ENCODE measurements at places on chromosomes 4 and X. TPM values are rescaled to one million over a fixed set of nuclear protein-coding genes. Genes with fewer than 3 reads are reported as not detected.

SYNPO2 gene
- polyA plus RNA-seq = 12.9 TPM

ATP11C gene
- polyA plus RNA-seq = 31.9 TPM

CCNB3 gene
- 1.7 TPM for polyA plus RNA-seq

- DNase-seq = peak; percentile 85
Observed at GRCh38 chr4:73573794-73574528, 46.3 kb downstream of the RASSF6 start.

DNA sequence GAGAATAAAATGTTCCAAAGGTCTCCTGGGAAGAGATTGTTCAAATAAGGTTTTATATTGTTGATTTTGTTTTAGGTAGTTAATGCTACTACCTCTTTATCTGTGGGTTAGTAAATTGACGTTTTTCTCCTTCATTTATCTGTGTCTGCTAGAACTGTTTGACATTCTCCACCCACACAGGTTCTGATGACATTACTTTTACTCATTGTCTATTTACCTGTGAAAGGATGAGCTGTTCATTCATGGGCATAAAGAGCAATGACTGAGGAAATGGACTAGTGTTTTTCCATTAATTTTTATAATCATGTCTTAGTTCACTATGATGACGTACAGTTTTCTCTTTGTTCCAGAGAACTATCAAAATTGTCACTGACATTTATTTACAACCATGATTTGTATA, 75.6 kb downstream of the CPE start:
- DNase-seq = no peak

TMEM255A gene
- 0.25 TPM for polyA plus RNA-seq

GRCh38 chr4:188145601-188146000, 6.4 kb downstream of the TRIML1 start:
- no peak for DNase-seq

- no peak for DNase-seq
Observed at GRCh38 chr4:18388039-18388438, 366.5 kb upstream of the LCORL start.

GRCh38 chr4:56222514-56222913, 164.8 kb downstream of the AASDH start:
- no peak for DNase-seq

- DNase-seq = no peak
Observed at GRCh38 chrX:28498658-28499057, 88.6 kb upstream of the IL1RAPL1 start.

GRCh38 chr4:161496-162284, 37.4 kb downstream of the ZNF718 start:
- no peak for DNase-seq

DNA sequence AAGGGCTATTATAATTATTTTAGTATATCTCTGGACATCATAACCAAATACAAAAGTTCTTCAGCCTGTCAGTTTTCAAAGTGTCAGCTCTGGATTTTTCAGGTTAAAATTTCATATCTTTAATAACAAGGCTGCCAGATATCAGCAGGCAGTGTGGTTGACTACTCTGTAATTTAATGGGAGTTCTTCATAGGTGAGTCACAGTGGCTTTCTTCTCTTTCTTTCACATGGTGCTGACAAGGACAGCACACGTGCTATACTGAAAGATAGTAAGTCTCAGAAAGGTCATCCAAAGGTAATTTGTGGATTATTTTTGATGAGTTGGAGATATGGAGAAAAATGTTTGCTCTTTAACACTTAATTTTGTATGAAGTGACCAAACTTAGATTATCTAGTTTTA, 43.2 kb downstream of the GALNT7 start:
- no peak for DNase-seq

SMIM10L2A gene
- 12.8 TPM for polyA plus RNA-seq

DNA sequence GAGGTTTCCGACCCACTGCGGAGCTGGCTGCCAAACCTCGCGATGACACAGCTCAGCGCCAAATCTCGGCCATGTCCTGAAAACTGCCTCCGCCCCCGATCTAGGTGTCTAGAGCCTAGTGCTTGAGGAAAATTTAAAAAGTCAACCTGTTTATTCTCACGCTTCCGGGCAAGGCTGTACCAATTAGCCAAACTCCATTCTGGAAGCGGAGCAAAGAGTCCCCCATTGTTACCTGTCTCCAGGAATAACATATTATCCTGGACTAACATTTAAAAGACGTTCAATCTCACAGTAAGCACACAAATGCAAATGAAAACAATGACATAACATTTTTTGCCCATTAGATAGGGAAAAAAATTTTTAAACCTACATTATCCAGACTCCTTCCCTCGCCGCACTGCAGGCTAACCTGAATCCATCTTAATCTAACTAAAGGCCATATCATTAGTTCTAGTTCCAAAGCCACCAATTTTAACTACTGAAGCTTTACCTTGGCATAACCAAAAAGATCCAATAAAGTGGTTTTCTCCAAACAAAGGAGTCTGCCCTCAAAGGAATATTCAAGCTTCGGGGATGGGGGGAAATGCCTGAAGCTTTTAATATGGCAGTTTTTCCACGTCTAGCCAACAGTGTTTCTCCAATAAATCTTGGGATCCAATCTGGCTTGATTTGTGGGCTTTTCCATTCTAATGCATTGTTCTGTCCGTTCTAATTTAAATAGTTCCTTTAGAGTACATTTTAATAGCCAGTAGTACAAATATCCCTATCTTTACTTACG, 1.9 kb downstream of the HUWE1 start:
- DNase-seq = no peak

DNA sequence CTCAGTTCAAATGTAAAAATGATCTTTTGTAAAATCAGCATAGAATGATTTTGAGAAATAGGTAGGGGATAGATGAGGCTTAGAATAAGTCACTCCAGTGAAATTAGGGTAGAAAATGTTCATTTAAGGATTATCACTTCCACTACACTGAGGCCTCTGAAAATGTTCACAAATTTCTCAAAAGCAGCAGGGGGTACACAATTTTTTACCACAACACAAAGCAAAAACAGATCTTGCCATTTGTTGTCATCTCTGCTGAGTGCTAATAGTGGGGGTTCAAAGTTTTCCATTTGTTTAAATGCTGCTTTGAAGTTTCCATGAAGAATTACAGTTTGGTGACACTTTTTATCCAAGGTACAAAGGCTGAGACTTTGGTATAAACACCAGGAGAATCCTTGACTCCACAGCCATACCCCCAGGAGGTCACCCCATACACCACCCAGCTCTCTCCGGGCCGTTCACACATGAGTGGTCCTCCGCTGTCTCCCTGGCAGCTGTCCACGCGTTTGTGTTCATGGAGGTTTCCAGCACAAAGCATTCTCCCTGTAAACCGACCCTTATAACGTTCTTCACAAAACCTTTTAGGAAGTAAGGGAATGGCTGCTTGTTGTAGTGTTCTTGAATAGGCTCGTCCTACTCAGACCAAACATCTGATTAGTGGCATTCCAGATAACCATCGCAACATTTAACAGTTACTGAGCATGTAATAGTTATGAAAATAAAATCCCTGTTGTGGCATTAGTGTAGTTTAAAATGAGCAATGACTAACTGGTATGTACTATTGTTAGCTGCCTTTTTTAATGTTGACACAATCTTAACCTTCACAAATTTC, 71.0 kb downstream of the PRSS12 start:
- DNase-seq = no peak

DNA sequence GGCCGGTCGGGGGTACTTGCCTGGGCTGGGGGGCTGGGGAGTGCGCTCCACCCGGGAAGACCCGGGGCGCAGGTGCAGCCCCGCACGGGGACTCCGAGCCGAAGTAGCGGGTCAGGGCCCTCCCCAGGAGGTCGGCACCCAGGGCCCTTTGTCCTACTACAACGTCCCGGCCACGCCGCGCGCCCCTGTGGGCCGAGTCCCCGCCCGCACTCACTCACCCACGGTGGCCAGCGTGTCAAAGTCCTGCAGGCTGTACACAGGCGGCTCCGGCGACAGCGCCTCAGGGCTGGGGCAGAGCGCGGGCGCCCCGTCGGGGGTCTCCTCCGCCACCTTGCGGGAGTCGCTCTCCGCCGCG, 602 bp downstream of the PRKX start:
- DNase-seq = no peak

SLITRK2 gene
- polyA plus RNA-seq = 1.5 TPM

GRCh38 chr4:32022071-32022470, 1301.9 kb downstream of the PCDH7 start:
- no peak for DNase-seq

DNA sequence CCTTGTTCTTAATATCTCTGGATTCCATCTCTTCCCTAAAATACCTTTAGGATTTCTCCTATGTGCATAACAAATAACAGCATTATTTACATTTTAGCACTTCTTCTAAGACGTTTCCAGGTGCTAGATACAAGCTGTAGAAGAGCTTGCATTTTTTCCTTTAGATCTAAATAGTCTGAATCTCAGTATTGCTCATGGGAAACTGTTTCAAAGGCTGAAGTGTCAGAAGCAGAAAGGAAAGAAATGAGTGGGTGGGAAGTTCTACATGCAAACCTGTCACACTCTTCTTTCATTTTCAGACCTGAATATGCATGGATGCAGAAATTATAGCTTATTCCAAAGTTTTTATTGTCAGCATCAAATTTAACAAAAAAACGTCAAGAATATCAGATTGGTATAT, 41.8 kb downstream of the FGF13 start:
- no peak for DNase-seq

BEX1 gene
- polyA plus RNA-seq = 63.4 TPM

RAB9B gene
- polyA plus RNA-seq = 2.4 TPM

DNA sequence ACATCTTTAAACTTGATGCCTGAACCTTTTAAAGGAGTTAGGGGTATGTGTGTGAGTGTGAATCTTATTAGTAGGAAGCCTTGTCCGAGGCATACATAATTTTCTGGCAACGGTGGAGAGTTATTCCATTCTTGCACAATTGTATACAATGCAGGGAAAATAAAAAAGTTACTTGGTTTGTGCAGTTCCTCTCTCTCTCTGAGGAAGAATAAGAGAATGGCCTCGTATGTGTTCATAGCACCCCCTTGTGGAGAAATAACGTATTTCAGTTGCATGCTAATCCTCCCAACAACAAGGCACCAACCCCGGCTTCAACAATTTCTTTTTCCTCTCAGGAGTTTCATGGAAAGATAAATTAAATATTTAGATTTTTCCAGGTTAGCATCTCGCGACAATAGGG, 33.7 kb upstream of the FGF13 start:
- DNase-seq = peak; percentile 44

GRCh38 chr4:2470791-2471190, 1.9 kb downstream of the RNF4 start:
- DNase-seq = no peak

CSAG2 gene
- polyA plus RNA-seq = not detected

DNA sequence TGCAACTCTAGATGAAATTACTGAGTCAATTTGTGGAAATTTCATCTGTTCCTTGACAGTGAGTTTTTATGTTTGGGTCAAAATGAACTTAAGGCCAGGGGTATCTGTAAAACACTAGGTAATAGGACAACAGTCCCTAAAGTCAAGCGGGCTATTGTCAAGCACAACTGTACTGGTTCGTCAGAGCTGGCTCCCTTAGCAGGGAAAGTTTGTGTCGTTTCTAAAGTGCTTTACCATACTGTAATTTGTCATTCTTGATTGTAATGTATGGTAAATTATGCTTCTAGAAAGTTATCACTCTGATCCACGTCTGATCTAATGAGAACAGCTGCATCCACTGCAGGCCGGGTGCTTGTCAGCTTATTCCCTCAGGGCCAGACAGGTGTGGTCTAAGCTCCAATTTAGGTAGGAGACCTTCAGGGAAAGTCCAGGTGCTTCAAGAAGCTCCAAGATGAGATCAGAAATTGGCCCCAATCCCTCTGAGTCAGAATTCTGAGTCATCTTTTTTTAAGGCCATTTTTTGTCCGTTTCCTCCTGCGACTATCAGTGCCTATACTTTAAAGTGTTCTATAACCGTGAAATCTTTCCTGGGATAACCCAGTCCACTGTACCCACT, 92.2 kb downstream of the PALLD start:
- no peak for DNase-seq

Measured in renal pelvis (tissue), 12 donors.